Activated CD4-positive, alpha-beta T cell treated with anti-CD3 and anti-CD28 coated beads, Interleukin-2, amount 50 U/mL, for 48 hours (primary cell): ENCODE measurements at places on chromosomes 16 and 17.

GRCh38 chr16:50099957-50100648 lies 34.3 kb downstream of the HEATR3 start:
- DNase-seq = no peak

DNA sequence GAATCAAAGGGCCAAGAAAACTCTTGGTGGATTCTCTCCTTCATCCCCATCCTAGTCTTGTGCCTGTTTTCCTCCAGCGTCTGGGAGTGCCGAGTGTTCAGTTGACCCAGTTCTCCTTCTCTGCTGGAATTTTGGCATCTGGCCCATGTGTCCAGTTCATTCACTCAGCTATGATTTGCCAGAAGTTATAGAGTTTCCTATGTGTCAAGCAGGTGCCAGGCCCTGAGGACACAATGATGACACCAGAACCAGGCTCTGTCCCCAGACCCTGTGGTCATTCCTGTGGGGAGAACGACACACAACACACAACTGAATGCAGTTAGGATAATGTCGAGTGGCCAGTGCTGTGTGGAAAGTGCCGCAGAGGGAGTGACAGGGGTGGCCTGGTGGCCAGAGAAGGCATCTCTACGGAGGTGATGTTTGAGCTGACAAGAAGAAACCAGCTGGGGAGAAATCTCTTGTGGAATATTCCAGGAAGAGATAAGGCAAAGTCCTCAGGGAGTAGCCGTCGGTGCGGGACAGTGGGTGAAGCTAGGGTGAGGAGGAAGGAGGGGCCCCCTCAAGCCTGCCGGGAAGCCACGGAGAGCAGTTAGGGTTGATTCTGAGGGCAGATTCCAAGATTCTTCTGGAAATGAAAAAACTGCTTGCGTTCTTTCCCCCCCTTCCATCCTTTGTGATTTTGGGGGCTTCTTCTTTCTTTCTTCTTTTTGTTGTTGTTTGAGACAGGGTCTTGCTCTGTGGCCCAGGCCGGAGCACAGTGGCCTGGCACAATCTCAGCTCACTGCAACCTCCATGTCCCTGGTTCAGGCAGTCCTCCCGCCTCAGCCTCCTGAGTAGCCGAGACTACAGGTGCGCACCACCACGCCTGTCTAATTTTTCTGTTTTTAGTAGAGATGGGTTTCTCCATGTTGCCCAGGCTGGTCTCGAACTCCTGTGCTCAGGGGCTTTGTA lies 35.8 kb upstream of the IL34 start:
- DNase-seq = no peak

- no peak for DNase-seq
These were observed 36.5 kb downstream of the PIPOX start for GRCh38 chr17:29079433-29079832.

DNA sequence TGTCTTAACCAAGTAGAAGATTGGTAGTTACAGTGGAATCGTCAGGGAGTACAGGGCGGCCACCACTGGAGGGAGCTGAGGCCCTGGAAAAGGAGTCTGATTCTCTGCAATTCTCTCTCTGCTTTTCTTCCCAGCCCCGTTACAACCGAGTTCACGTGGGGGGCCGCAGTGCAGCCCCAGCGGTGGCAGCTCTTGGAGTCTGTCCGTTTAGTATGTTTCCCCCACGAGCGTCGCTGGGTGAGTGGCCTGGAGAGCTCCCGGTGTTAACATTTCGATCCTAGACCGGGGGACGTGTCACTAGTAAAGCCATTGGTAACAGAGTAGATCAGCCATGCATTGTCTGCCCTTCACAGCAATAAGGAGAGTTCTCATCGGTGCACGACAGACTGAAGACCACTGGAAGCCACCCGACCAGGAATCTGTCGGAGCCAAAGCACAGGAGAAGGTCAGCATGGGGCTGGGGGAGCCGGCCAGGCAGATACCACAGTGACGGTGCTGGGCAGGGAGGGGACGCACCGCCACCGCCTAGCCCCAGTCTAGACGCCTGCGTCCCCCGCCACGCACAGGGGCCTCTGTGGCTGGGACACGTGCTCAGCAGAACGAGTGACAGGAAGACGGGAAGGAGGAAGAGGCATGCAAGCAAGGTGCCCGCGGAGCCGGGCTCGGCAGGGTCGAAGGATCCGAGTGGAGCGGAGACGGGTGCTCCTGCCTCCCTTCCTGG lies 15.7 kb downstream of the SLC16A3 start:
- no peak for DNase-seq

GRCh38 chr16:62079236-62079635 lies 43.0 kb upstream of the CDH8 start:
- no peak for DNase-seq

- DNase-seq = no peak
These were observed 126.9 kb downstream of the PARN start for GRCh38 chr16:14502932-14503741.

- no peak for DNase-seq
These were observed 1.3 kb downstream of the ENGASE start for GRCh38 chr17:79075861-79076406.

DNA sequence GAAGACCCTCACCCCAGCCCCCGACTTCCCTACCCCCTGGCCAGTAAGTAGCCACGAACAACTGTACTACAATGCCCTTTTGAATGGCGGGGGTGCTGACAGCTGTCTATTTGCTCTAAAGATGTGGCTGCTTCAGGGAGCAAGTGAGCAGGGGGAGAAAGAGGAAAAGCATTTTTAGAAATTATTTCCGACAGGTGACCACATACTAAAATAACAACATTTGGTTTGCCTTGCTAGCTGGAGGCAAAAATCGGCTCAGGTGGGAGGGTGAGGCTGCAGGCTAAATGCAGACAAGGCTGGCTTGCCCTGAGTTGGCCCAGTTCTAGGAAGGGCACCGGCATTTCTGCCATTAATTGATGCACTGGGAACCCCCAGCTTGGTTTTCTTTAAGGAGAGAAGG lies 188.5 kb downstream of the XYLT1 start:
- DNase-seq = no peak

DNA sequence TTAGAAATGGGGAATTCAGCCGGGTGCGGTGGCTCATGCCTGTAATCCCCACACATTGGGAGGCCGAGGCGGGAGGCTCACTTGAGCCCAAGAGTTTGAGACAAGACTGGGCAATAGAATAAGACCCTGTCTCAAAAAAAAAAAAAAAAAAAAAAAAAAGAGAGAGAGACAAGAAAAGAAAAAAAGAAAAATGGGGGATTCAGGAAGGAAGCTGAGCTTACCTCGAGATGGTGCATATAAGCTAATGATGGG lies 150.8 kb upstream of the RPH3AL start:
- DNase-seq = no peak

- peak; percentile 66 for DNase-seq
These were observed 40.0 kb upstream of the CCR7 start for GRCh38 chr17:40605306-40605705.

DNA sequence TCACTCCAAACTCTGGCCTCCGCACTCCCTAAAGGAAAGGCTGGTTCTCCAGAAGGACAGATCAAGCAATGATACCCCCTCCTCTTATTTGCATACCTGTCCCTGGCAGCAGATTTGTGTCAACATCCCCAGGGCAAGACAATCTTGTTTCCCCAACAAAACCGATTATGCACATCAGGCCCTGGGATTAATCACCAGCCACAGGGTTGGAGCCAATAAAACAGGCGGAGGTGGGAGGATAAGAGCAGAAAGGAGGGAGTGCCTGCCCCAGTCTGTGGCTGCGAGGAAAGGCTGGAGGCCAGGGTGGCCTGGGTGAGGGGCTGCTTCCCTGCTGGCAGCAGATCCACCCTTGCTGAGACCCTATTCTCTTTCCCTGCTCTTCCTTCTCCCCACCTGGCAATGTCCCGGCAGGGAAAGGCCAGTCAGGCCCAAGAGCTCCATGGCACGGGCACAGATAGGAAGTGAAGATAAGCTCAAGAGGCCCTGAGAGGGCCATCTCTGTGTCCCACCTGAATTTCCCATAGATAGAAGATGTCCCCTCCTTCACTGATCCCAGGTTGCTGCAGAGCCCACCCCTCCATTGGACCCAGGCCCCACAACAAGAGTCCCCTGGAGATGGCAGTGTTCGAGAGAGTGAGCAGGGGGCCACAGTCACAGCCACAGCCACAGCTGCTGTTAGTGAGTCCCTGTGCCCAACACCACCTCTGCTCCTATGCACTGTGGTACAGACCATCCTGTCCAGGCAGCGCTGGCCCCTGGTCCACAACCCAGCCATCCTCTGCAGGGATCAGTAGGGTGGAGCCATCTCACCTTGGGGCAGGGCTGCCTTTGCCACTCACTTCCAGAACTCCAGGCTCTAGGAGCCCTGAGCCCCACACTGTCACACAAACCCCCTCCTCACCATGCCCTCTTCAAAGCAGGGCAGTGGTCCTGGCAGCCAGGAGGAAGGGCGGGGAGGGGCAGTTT lies 137.5 kb downstream of the SDK2 start:
- no peak for DNase-seq

GRCh38 chr17:8075081-8075480 lies 12.4 kb downstream of the ALOX12B start:
- DNase-seq = no peak

- peak; percentile 76 for DNase-seq
These were observed 2.0 kb downstream of the ZNF319 start for GRCh38 chr16:57998486-57998885.

GRCh38 chr17:12415031-12415430 lies 250.7 kb upstream of the MYOCD start:
- DNase-seq = no peak

- DNase-seq = peak; percentile 54
These were observed at the start of gene GNAO1 for GRCh38 chr16:56191156-56191815. GNAO1 (plus strand) TSS chr16:56191489; CDS start chr16:56192236, 747 bp downstream.

DNA sequence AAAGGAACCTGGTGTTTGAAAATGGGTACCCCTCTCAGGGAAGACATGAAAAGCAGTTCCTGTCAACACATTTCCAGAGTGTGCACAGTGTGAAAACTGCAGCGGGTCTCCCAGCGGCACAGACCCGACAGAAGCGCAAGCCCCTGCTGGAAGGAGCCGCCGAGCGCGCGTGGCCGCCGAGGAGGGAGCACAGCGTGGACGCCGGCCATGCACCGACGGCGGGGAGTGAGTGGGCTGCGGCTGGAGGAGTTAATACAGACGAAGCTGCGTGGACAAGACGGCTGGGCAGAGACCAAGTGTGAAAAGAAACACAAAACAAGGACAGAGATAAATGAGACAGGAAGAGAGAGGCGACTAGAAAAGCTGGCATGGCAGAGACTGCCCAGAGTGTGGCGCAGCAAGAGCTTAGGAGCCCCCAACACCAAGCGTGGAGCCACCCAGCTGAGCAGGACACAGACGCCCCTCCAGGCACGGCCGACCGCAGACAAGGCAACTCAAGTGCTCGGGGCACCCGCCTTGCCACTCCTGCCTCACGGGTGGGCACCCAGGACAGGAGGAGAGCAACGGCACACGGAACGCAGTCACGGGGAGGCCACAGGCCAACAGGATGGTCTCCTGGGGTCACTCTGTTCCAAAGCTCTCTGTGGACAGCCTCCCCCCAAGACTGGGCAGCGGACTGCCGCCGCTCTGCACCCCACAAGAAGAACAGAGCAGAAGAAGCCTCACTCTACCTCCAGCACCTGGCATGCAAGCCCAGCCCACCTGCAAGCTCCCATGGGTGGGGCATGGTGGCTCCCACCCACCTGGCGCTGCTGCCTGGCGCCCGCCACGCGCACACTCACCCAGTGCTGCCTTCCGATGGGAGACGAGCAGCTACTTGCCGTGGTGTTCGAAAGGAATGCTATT lies 16.5 kb downstream of the SLC16A3 start:
- DNase-seq = no peak
